ENCODE measurements at places on chromosomes 7 and 10. TPM values are rescaled to one million over a fixed set of nuclear protein-coding genes. Genes with fewer than 3 reads are reported as not detected.

- H3K27ac ChIP-seq = peak overlapping the region; percentile 37
- no peak overlapping the region for H3K4me3 ChIP-seq
- H3K36me3 ChIP-seq = no peaks in the 10 kb centered on the region
- H3K4me1 ChIP-seq = peaks cover 8% of the 10 kb centered on the region
- DNase-seq = peak; percentile 78
Observed at GRCh38 chr7:36667007-36667745, 57.1 kb downstream of the AOAH start.

DNA sequence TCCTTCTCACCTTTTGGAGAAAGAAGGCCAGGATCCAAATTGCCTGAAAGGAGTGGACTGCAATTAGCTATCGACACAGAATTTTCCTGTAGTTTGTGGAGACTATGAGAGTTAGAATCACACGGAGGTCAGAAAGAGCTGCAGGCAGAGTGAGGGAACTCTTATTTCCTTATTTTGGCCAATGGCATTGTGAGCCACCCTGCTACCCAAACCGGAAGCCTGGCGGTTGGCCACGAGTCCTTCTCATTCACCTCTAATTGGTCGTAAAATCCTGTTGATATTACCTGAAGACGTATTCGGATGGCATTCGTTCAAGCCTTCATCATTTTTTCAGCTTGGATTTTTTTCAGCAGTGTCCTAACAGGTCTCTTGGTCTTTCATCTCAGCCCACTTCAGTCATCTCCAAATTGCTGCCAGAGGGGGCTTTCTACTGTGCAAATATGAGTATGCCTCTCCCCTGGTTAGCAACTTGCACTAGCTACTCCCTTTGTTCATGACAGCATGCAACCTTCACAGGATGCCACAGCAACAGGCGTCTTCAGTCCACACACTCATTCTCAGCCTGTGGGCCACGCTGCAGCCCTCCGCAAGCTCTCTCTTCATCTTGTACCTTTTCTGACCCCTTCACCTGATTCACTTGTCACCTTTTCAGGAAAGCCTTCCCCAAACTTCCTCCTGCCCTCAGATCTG lies 66.9 kb downstream of the GATA3 start:
- no peaks in the 10 kb centered on the region for H3K36me3 ChIP-seq
- H3K4me1 ChIP-seq = no peaks in the 10 kb centered on the region
- DNase-seq = no peak

- H3K27me3 ChIP-seq = no peaks in the 10 kb centered on the region
- H3K4me3 ChIP-seq = peak overlapping the region; percentile 82
- H3K36me3 ChIP-seq = no peaks in the 10 kb centered on the region
- peak overlapping the region; percentile 98 for H3K27ac ChIP-seq
- DNase-seq = peak; percentile 93
Observed at GRCh38 chr10:63630931-63631680, 109.9 kb downstream of the REEP3 start.

Gene VAX1
- total RNA-seq = 0.62 TPM

GRCh38 chr10:21135023-21135931 lies 238.2 kb upstream of the NEBL start:
- H3K4me3 ChIP-seq = no peak overlapping the region
- peaks cover 7% of the 10 kb centered on the region for H3K4me1 ChIP-seq
- DNase-seq = no peak
- no peaks in the 10 kb centered on the region for H3K27me3 ChIP-seq

DNA sequence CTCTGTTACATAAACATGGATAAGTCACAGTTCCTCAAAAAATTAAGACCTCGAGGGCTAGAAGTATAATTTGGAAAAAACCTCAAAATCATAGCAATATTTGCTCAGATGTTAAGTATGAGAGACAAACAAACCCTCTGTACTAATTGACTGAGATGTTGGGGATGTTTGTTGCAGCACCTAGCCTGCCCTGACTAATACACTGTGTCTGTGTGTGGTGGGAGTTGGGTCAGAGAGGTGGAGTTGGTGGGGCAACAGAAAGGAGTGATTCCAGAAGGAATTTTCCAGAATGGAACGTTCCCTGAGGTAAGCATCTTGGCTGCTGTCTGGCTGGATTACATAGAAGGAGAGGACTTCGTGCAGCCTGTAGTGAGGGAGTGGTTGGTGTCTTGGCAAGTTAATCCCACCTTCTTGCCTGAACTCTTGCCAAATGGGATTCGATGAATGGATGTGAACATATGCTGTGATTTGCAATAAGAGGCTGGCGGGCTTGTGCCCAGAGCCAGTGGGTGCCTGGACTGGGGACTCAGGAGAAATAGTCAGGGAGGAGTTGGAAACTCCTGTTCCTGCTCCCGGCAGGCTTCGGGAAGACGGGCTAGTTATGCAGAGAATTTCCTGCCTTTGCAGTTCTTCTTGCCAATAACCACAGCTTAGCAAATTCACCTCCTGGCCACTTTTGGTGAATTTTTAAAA lies 9.3 kb upstream of the FAM180A start:
- peak overlapping the region; percentile 81 for H3K27ac ChIP-seq
- DNase-seq = peak; percentile 94
- H3K27me3 ChIP-seq = no peaks in the 10 kb centered on the region
- no peaks in the 10 kb centered on the region for H3K36me3 ChIP-seq
- peaks cover 29% of the 10 kb centered on the region for H3K4me1 ChIP-seq

DNA sequence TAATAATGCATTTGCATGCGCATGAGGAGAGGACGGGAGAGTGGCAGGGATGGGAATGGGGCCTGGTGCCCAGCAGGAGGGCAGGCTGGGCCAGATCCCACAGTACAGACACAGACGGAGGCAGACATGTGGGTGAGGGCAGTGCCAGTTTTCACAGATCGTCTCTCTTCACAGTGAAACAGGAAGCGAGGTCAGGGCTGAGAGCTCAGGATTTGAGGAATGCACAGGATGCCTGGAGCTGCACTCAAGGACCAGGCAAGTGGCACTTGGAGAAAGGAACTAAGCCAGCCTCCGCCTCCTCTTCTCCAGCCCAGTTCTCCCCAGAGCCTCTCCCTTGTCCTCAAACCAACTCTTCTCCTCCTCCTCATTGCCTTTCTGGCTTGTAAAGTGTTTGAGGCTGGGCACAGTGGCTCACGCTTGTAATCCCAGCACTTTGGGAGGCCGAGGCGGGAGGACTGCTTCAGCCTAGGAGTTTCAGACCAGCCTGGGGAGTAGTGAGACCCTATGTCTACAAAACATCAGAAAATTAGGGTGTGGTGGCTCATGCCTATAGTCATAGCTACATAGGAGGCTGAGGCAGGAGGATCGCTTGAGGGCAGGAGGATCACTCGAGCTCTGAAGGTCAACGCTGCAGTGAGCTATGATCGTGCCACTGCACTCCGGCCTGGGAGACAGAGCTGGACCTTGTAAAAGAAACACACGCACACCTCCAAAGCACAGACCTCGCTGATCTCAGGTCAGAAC lies 115.2 kb downstream of the HIP1 start:
- H3K4me3 ChIP-seq = no peak overlapping the region
- DNase-seq = no peak
- H3K27me3 ChIP-seq = no peaks in the 10 kb centered on the region

Gene FAM237B
- total RNA-seq = not detected

Gene GOLGA7B
- total RNA-seq = not detected

Gene SLC25A13
- 56.0 TPM for total RNA-seq

Gene C7orf57
- not detected for total RNA-seq

Gene LRRC18
- not detected for total RNA-seq

Gene SP4
- 3.8 TPM for total RNA-seq

Gene PLXNA4
- 3.3 TPM for total RNA-seq

DNA sequence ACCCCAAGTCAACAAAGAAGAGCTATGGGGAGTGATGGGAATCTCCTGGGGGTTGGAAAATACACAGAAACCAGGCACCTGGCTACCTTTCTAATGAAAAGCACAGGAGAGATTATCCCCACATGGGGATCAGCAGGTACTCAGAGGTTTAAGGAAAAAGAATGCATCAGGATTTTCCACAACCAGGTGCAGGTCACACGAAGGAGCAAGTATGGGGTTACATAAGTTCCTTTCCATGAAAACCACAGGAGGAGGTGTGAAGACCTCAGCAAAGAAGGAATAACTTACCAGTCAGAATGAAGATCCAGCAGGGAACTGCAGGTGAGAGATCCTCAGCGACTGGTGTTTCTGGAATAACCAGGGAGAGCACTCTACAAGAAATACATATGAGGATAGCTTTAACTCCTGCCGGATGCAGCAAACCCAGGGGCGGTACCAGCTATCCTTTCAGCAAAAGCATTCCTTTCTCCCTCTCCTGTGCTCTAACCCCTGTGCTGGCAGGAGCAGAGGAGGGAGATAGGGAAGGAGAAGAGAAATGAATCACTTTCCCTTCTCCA lies 116.7 kb upstream of the TMEM106B start:
- DNase-seq = peak; percentile 64
- no peaks in the 10 kb centered on the region for H3K36me3 ChIP-seq
- H3K4me1 ChIP-seq = no peaks in the 10 kb centered on the region

GRCh38 chr7:38660427-38661099 lies 29.4 kb upstream of the AMPH start:
- no peak overlapping the region for H3K4me3 ChIP-seq
- no peaks in the 10 kb centered on the region for H3K36me3 ChIP-seq
- no peaks in the 10 kb centered on the region for H3K4me1 ChIP-seq
- no peaks in the 10 kb centered on the region for H3K27me3 ChIP-seq
- H3K27ac ChIP-seq = no peak overlapping the region

GRCh38 chr7:94295850-94296249 lies 98.8 kb upstream of the COL1A2 start:
- DNase-seq = peak; percentile 79
- H3K27me3 ChIP-seq = no peaks in the 10 kb centered on the region
- no peak overlapping the region for H3K4me3 ChIP-seq
- H3K36me3 ChIP-seq = no peaks in the 10 kb centered on the region

Gene NUTM2D
- total RNA-seq = 6.2 TPM

Gene OR6V1
- not detected for total RNA-seq

- H3K4me1 ChIP-seq = no peaks in the 10 kb centered on the region
- H3K36me3 ChIP-seq = no peaks in the 10 kb centered on the region
- DNase-seq = no peak
- H3K4me3 ChIP-seq = no peak overlapping the region
- H3K27me3 ChIP-seq = no peaks in the 10 kb centered on the region
Observed at GRCh38 chr10:28822719-28823464, 145.6 kb downstream of the BAMBI start.

Gene MYPN
- total RNA-seq = 0.11 TPM

GRCh38 chr10:111756217-111757061 lies 427.1 kb downstream of the GPAM start:
- no peaks in the 10 kb centered on the region for H3K27me3 ChIP-seq
- H3K27ac ChIP-seq = no peak overlapping the region
- no peak overlapping the region for H3K4me3 ChIP-seq
- DNase-seq = no peak

- H3K27ac ChIP-seq = no peak overlapping the region
- DNase-seq = peak; percentile 64
- H3K4me1 ChIP-seq = no peaks in the 10 kb centered on the region
- H3K4me3 ChIP-seq = no peak overlapping the region
Observed at GRCh38 chr7:21580073-21580521, 37.3 kb downstream of the DNAH11 start.

Gene ZNF212
- total RNA-seq = 8.7 TPM

- peaks cover 19% of the 10 kb centered on the region for H3K4me1 ChIP-seq
- DNase-seq = peak; percentile 85
- H3K36me3 ChIP-seq = no peaks in the 10 kb centered on the region
- no peak overlapping the region for H3K4me3 ChIP-seq
- H3K27ac ChIP-seq = peak overlapping the region; percentile 48
Observed at GRCh38 chr7:108094346-108094745, 35.8 kb downstream of the LAMB4 start.

All from astrocyte (in vitro differentiated cells and primary cell).